ENCODE measurements at places on chromosomes 7 and 10.

GRCh38 chr10:124030492-124031110, 62.8 kb downstream of the CHST15 start:
- no peak for DNase-seq

GRCh38 chr10:122130474-122131110, 140.5 kb upstream of the BTBD16 start:
- no peak for DNase-seq

DNA sequence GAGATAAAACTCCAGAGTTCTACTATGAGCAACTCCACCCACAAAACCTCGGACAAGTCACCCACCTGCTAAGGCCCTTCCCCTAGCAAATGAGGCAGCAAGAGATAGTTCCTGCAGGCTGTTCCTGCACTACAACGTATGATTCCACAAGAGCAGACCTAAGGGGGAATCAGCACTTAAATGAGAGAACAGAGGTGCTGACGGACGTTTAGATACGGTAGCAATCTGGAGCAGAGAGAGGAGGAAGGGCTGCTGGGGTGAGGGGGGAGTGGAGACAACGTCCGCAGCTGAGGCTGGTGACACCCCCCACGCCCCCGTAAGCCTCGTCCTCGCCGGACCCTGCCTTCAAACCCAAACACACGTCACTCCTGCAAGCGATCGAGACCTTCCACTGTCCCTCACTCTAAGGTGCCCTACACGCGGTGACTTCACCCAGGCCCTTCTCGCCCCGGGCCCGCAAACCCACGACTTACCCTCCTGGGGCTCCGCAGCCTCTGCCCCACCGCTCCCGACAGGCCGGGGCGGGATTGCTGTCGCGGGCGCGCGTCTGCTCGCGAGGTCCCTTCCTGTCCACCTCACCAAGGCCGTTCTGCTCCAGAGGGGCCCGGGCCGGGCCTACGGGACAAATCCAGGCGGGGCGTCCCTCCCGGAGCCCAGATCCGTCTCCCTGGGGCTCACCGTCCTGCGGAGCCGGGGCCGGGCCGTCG, 635 bp downstream of the ZNF12 start:
- DNase-seq = no peak

GRCh38 chr7:76069238-76069638, 21.3 kb downstream of the MDH2 start:
- no peak for DNase-seq

GRCh38 chr7:12504149-12504548, 66.4 kb upstream of the SCIN start:
- DNase-seq = no peak

DNA sequence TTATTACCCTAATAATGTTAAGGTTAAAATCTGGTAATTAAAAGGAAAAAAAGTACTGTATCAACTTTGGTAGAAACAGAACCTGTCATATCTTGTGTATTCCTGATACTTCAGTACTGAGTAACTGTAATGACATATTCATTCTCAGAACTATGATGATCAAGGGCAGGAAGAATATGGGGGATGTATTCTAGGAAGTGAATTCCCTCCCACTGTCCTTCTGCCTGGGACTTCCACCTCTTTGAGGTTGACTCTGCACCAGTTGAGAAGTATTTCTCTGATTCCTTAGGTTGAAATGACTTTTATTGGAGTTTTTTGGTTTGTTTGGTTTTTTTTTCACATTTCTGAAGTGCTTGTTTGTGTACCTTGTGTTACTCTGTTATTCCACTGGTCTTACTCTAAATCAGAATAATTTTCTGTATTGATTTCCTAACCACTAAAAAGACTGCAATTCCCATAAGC, 36.9 kb downstream of the WASL start:
- no peak for DNase-seq

DNA sequence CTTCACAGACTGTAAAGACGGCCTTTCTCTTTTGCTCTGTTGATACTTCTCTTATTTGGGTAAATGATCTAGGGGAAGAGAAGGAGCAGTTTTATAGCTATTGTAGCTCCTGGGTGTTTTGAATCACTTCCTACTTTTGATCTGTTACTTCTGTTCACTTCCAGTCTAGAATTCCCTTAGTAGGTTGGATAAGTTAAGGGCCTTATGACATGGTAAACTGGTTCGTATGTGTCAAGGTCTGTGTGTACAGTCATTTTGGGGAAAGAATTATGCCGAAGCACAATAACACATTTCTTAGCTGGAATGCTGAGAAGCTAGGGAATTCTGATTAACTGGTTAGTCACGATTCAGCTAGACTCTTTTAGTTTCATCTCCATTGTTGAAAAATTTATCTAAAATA, 8.1 kb downstream of the DENND10 start:
- no peak for DNase-seq

- DNase-seq = no peak
Observed at GRCh38 chr10:117533507-117534281, 8.9 kb upstream of the EMX2 start.

GRCh38 chr10:100693821-100694220, 51.6 kb upstream of the PAX2 start:
- DNase-seq = no peak

GRCh38 chr10:10891124-10892082, 126.3 kb upstream of the CELF2 start:
- DNase-seq = no peak

- no peak for DNase-seq
Observed at GRCh38 chr10:7033031-7033430, 377.8 kb downstream of the SFMBT2 start.

DNA sequence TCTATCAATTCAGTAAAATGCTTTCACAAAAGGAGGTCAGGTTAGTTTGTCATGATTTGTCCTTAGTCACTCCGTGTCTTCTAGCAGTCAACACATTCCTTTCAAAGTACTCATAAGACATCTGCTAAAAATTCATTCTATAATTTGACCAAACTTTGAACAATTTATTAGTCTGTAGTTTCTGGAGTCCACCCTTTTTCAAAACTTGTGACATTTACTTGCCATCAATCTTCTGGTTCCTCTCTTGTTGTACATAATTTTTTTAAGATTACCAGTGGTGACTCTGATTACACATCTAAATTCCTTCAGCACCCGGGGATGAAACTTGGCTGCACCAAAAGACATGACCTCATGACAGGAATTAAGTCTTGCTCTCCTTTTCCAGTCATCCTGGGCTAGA, 130.1 kb downstream of the NEBL start:
- no peak for DNase-seq

- DNase-seq = no peak
Observed at GRCh38 chr10:114471906-114472876, 67.9 kb upstream of the AFAP1L2 start.

- no peak for DNase-seq
Observed at GRCh38 chr7:96126382-96126781, 195.5 kb downstream of the SLC25A13 start.

DNA sequence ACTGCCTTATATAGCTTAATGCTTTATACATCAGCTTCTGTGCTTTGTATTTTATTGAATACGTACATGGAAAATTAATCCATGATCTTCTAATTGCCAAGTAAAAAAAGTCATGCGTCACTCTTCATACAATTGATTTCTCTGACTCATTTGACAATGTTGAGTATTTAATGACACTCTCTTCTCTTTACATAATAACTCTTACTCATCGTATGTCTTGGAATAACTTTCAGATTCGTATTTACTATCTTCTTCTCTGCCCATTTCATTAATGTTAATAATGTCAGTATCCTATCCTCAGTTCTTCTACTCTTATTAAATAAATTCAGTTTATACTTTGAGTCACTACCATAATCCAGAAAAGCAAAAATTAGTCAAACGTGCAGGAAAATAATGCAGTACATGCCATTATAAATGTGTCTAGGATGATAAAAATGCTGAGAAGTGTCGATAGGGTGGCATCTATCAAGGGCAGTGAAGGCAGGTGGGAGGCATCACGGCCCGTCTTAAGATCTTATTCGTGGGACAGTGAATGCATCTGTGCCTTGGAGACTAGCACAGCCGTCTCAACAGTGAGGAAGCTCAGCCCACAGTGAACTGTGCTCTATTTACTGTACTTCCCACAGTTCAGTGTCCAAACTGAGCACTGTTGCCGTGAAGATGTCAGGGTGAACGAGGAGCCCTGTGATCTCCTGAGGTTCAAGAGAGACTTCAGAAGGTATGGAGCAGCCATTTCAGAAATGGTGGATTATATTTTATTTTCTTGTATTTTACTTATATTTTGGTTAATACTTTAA, 39.8 kb upstream of the AKR1E2 start:
- no peak for DNase-seq

DNA sequence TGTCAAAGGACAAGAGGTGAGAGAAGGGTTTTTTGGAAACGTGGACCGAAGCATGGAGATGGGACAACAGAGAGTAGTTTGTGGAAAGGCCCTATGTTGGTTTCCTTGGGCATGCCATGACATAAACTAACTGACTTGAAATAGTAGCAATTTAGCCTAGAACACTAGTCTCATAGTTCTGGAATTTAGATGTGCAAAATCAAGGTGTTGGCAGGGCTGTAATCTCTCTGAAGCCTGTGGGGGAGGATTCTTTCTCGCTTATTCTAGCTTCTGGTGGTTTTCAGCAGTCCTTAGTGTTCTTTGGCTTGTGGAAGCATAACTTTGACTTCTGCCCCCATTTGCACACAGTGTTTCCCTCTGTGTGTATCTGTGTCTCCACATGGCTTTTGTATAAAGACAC, 283.4 kb downstream of the GFRA1 start:
- no peak for DNase-seq

DNA sequence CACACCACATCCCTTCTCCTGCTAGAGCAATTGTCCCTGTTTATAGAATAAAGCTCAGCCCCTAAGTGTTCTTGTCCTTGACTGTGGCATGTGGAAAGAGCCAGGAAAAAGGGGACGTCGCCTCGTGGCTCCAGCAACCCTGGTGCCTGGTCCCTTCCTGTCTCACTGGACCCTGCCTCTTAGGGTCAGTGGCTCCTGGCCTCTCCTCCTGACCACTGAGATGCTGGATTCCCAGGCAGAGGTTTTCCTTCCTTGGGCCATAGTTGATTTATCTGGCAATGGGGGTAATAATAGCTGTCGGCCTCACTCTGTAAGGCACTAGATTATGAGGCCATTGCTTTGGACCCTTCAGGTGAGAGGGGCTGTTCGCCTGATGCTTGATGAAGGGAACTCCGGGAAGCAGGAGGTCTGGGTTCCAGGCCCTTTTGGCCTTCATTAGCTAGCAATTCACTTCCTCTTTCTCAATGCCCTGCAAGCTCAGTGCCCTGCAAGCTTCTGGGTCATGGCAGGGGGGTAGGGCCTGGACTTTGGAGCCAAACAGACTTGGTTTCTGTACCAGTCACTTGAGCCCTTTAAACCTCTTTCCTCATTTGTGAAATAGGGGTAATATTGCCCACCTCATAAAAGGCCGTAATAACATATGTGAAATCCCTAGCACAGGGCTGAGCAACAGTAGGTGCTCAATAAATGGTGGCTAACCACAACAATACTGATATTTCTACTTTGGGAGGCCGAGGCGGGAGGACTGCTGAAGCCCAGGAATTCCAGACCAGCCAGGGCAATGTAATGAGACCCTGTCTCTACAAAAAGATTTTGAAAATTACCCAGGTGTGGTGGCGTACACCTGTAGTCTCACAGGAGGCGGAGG, 1.1 kb downstream of the ASL start:
- no peak for DNase-seq

DNA sequence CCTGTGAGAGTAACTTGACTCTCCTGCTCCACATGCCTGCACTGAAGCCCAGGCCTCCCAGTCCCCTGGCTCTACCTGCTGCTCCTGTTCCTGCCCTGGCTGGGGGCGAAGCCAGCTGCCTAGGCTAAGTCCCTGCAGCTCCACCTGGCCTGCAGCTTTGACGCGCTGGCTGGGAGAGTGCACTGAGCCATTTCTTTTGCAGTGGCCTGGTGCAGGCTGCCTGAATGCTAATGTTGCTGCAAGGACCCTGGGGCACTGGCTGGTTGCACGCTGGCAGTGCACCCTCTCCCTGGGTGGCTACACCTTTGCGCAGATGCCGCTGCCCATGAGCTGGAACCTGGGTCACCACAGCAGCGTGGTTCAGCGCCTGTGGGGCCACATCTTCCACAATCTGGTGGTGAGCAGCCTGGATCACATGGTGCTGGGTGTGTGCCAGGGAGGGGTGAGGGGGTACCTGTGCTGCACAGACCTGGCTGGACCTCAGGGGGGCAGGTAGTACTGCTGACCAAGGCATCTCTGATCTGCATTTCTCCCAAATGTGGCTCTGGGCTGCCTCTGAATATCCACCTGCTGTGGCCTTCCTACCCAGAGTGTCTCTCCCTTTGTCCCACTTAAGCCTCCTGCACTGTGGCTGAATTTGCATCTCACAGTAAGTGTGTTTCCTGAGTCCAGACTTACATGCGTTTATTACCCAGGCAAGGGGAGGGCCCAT, 20.0 kb downstream of the IMPDH1 start:
- no peak for DNase-seq

- no peak for DNase-seq
Observed at GRCh38 chr10:75773813-75774782, 342.7 kb downstream of the LRMDA start.

GRCh38 chr7:48085942-48086341, 3.1 kb upstream of the UPP1 start:
- no peak for DNase-seq

DNA sequence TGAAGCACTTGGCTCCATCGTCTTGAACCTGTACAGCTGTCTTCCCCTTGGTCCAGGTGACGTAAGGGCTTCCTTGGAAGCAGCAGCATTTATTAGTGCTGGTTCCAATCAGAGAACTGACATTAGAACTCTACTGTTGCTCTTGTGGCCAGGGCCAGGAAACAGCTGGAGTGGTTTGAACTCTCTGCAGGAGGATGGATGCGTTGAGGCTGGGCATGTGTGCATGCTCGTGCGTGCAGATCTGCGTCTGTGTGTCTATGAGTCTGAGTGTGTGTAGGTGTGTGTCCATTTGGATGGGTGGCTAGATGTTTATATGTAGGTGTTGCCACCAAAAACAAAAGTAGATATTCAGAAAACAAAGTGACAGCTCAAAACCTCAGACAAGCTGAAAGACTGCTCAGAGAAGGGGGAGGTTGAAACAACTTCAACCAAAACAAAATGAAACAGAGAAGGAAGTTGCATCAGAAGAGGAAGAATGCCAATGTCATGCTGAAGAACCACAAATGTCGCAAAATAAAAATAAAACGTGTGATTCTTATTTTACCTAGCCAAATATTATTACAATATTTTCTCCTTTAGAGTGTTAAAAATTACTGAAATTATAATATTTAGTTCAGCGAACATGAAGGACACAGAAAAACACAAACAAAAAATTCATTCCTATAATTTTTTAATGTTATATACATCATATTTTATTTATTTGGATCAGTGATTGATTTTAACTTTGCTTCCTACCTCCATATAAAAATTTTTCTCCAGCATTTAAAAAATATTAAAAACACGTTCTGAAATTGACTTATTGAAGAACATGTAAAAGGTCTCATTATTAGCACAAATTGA, 96.1 kb upstream of the MKLN1 start:
- peak; percentile 79 for DNase-seq

DNA sequence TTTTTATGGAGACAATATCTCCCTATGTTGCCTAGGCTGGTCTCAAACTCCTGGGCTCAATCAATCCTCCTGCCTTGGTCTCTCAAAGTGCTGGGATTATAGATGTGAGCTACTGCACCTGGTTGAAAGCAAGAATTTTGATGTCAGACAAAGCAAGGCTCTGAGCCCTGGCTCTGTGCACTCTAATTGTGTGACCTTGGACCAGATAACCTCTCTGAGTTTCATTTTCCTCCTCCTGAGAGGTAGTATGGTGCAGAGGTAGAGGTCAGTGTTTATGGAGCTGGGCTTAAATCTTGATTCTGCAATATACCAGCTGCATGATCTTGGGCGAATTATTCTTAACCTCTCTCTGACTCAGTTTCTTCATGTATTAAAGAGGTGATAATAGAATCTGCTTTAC, 31.4 kb upstream of the SLC26A3 start:
- DNase-seq = no peak

- no peak for DNase-seq
Observed at GRCh38 chr10:123890226-123890625, 1.4 kb downstream of the CPXM2 start.

Measured in T-helper 2 cell (primary cell).